Non-pigmented ciliary epithelial cell (primary cell): ENCODE measurements at places on chromosomes 2 and 18.

DNA sequence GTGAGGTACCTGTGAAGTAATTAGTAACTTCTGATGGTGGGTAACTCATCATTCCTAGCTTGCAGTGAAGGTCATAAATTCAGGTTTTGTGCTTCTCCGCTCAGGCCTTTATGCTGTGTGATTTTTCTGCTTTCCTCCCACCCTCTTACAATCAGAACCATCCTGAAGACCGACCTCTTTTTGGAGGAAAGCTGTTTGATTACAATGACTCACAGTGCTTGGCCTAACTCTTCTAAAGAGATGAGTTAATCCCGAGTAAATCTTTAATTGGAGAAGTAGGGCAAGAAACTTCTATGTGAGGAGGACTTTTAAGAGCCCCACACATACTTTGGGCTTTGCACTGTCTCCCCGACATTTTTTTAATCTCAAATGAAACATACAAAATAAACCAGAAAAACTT, 53.1 kb downstream of the TTC27 start:
- DNase-seq = no peak

DNA sequence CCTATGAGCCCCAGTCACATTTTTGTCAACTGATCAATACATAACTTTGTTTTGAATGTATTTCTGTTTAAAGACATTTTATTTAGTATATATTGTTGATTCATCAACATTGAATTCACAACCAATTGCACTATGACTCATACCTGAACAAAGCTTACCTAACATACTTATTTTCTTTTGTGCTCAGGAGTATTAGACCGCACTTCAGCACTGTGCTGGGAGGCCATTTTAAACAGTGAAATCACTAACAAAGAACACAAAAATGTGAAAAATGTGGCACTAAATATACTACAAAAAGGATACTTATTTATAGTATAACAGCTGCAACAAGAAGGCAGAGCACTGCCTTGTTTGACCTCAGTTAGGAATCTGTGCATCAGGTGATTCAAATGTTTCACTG, 12.4 kb upstream of the IFIH1 start:
- DNase-seq = no peak

GRCh38 chr2:171956135-171956825, 34.0 kb downstream of the HAT1 start:
- no peak for DNase-seq

DNA sequence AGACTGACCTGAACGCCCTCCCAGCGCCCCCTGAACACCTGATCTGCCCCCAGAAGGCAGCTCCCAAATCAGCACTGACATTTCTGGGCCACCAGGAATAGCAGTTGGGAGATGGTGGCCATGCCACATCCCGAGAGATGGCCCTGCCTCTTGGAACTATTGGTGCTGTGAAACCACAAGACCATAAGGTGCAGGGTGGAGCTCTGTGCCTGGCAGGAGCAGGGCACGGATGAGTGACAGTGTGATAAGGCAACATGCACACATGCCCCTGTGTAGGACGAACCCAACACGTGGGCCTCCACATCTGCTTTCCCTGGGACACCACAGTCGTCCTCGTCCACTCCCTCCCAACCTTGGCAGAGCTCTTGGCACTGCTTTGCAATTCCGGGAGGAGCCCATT, 26.9 kb downstream of the ANO7 start:
- DNase-seq = no peak

- no peak for DNase-seq
These were observed 25.2 kb downstream of the FAM228A start for GRCh38 chr2:24199968-24200590.

DNA sequence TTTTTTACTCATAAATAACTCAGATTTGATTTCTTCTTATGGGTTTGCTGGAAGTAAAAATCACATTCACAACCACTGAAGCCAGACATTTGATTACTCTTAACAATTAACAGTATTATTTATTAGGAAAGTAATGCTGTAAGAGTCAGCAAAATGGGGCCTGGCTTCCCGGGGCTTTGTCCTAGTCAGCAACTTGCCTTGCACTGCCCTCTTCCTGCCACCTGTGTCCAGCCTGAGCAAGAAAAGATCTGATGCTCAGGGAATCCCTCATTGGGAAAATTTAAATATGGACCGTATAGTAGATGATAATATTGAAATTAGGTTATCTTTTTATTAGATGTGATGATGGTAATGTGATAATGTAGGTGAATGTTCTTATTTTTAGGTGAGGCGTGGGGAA, 30.8 kb upstream of the ACYP2 start:
- DNase-seq = no peak

- no peak for DNase-seq
These were observed 33.8 kb upstream of the TMEM247 start for GRCh38 chr2:46445556-46445955.

GRCh38 chr2:37156071-37156856, 516 bp downstream of the EIF2AK2 start:
- DNase-seq = no peak

- no peak for DNase-seq
These were observed 308.4 kb upstream of the MYT1L start for GRCh38 chr2:2639251-2640139.

GRCh38 chr18:6938003-6938402, 179.6 kb downstream of the LAMA1 start:
- no peak for DNase-seq

DNA sequence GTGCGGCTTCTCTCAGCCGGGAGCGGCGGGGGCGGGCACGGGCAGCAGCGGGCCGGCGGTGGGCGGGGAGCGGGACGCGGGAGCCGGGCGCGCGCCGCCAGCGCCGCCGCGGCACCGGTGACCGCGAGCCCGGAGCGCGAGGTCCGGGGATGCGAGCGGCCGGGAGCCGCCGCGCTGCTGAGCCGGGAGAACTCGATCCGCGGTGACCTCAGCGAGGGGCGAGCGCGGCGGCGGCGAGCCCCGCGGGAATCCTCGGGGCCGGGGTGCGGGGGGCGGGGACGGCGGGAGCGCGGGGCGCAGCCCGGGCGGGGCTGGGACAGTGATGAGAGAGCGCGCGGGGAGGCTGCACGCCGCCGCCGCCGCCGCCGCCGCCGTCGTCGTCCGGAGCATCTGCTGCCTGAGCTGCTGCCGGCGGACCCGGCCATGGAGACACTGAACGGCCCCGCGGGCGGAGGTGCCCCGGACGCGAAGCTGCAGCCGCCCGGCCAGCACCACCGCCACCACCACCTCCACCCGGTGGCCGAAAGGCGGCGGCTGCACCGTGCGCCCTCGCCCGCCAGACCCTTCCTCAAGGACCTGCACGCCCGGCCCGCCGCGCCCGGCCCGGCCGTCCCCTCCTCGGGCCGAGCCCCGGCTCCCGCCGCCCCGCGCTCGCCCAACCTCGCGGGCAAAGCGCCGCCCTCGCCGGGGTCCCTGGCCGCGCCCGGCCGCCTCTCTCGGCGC, at the start of gene MTCL1:
MTCL1 (plus strand) TSS at position 319 of the 723 bp plus-strand sequence; CDS start at position 424, 105 bp downstream.
- no peak for DNase-seq

DNA sequence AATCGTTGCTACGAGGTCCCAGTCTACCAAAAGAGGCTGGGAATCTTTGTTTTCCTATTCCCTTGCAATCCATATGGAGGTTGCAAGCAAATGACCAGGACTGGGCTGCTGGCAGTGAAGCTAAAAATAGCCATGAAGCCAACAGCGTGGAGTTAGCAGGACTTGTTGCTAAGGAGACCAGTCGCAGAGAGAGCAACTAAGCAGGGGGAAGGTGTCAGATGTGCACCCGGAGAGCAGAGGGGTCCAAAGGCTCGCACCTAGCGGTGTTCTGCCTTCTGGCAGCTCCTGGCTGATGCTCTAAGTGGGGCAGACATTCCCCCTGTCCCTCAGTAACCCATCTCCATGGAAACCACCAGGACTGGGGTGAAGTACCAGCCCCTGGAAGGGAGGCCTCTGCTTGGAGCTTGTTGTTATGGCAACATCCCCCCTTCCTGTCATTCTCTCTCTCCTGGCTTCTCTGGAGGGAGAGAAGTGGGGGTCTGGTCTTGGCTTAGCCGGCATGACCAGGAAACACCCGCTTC, 84.6 kb downstream of the DNMT3A start:
- peak; percentile 32 for DNase-seq

DNA sequence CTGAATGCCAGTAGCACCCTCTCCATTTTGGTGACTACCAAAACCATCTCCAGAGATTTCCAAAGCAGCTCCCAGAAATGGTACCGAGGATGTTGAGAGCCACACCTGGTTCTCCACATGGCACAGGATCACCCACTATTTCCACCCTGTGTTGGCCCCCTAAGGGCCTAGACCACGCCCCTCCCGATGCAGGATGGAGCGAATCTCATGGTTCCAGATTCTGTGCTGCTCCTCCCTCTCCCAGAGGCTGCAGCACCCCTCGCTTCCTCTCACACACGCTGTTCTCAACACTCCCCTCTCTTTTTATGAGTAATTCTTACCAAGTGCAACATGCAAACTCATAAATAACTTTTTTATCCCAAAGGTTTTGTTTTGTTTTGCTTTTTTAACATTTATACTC, 571.5 kb downstream of the STK39 start:
- DNase-seq = no peak

- no peak for DNase-seq
These were observed 17.5 kb upstream of the ILKAP start for GRCh38 chr2:238220892-238221521.

GRCh38 chr2:112751451-112752197, 12.8 kb downstream of the CKAP2L start:
- DNase-seq = no peak

GRCh38 chr2:234259440-234259839, 208.9 kb downstream of the SPP2 start:
- no peak for DNase-seq

DNA sequence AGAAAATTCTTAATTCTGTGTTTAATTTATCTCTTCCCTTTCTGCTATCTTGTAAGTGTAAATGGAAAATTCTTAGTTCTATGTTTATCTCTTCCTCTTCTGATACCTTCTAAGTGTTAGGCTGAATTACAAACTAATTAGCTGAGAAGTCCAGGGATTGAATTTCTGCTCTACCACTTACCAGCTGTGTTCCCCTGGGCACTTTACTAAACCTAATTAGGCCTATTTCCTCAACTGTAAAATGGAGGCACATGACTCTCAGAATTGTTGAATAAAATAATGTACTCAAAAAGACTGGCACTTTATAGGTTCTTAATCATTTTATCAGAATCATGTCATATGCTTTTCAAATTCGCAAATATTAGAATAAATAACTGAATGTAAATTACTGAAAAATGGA, 146.3 kb downstream of the MAP2 start:
- no peak for DNase-seq

GRCh38 chr2:108195133-108195439, 44.7 kb upstream of the SULT1C3 start:
- no peak for DNase-seq

DNA sequence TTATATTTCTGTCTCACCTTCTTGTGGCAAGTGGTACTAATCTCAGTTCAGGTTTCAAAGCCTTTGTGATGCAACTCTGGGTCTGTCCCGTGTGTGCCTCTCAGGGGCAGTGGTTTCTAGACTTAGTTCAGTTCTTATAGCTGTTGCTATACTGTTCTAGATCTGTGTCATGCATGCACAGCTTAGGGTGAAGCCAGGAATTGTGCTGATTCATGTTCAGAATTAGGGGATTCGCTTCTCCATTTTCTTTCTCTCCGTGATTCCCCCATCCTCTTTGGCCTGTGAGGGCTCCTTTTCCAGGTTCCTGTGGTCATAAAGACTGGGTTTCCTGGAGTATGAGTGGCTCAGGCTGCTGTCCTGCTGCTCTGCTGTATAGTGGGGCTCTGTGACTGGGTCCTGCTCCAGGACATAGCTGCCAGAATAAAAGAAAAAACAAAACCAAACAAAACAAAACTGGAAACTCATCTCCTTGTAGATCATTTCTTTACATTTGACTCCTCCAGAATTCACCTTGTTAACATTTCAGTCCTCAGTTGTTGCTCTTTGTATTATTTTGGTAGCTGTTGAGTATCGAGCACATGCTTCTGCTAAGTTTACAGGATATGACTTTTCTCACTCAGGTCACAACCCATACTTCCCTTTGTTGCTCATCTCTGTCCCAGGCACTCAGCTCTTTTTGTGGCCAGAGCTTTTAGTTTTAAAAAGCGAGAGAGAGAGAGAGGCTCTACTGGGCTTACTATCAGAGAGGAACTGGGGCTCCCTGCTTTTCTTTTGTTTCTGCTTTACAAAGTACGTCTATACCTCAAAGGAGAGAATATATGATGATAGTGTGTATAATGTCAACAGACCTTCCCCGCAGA, 34.2 kb downstream of the CERS6 start:
- DNase-seq = no peak

DNA sequence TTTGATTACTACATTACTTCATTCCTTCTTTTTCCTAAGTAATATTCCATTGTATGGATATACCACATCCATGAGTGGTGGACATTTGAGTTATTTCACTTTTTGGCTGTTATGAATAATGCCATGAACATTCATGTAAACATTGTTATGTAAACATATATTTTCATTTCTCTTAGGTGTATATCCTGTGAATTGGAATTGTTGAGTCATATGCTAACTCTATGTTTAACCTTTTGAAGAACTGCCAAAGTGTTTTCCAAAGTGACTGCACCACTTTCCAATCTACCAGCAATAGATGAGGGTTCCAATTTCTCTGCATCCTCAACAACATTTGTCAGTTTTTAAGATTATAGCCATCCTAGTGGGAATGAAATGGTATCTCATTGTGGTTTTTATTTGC, 42.7 kb upstream of the CXXC1 start:
- no peak for DNase-seq

DNA sequence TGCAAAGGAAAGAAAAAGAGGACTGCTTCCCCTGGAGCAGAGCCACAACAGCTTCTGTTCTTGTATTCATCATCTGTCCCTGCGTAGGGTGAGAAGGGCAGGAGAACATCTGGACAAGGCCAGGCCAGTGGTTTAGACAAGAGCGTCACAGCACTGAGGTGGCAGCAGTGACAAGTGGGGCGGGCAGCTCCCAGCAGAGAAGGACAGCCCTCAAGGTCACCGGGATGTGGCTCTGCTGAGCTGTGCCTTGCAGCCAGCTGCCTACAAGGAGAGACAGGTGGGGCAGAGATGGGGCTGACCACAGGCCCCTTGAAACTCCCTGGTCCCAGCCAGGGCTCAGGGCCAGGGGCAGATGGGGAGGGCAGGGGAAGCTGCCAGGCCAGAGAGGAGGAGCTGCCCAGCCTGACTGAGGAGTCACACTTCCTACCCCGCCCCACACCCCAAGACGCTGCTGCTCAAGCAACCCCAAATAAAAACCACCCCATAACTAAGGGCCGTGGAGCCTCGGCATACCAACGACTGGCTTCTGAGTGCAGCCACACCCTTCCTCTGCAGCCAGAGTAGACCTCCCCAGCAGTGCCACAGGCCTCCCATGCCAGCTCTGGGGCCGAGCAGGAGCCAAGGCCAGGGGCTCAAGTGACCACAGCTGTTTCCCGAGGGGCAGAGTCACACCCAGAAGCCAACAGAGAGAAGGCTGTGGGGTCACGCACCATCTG, 5.4 kb downstream of the RAB11FIP5 start:
- DNase-seq = no peak

- no peak for DNase-seq
These were observed 43.7 kb upstream of the TWIST2 start for GRCh38 chr2:238803996-238804870.

DNA sequence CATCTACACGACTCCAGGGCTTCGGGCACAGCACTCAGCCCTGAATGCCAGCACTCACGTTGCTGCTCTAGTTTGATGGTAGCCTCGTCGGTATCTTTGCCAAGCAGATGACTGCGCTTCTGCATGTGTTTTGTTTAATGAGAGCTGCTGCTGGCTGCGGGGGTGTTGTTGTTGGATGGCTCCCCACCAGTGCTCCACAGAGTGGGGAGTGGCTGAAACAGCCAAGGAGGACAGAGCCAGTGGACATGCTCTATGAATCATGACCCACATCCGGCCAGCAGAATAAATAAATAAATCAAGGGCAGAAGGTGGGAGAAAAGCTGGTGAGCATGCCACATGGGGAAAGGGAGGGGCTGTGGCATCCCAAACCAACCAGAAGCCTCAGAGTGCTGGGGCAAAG, 131.2 kb upstream of the SOX11 start:
- DNase-seq = peak; percentile 35

- no peak for DNase-seq
These were observed 335.2 kb downstream of the LPIN1 start for GRCh38 chr2:12081481-12082210.
